Posterior cingulate gyrus (tissue), 11 donors: ENCODE measurements at places on chromosomes 2 and 18.

DNA sequence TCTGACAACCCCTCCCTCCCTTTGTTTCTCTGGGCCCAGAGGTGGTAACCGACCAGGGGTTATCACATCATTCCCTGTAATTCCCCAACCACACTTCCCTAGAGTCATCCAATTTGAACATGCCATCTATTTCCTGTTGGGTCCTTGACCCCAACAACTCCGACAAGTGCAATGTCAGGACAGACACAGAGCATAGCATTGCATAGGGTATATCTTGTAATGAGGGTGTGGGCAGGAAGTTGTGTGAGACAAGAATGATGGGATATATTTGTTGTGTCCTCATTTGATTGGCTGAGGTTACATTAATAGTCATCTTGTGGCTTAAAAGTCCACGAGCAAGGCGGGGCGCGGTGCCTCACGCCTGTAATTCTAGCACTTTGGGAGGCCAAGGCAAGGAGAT is 33.4 kb upstream of the CNOT11 start:
- no peak for DNase-seq

DNA sequence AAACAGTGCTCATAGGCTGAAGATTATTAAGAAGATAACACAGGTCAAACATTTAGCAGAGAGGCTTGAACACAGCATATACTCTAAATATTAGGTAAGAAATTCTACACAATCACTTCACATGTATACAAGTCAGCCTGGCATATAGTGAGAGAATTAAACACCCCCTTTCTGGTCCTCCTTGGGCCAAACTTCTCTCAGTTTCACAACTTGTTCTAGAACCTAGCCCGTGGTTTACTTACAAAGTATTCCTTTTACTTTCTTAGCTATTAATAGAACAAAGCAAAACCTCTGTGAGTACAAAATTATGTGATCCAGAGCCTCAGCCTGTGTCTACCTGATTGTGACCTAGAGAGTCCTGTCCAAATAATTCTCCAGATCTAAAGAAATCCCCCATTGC is 562.8 kb downstream of the TNS1 start:
- DNase-seq = no peak

DNA sequence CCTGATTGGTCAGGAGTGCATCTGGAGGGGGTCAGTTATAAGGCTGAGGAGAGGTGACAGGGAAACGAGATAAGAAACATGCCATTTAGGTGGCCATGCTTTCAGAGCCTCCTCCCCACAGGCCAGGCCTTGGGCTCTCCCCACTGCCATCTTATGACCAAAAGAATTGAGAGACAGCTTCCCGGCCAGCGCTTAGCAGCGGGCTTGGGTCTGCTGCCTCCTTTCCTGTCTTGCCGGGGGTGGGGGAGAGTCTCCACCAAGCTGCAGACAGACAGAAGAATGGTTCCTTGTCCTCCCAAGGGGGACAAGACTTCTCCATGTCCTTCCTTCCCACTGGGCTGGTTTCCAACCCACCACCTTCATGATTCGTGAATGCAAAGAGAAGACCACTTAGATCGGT is 171.3 kb downstream of the SMAD7 start:
- DNase-seq = peak; percentile 48

DNA sequence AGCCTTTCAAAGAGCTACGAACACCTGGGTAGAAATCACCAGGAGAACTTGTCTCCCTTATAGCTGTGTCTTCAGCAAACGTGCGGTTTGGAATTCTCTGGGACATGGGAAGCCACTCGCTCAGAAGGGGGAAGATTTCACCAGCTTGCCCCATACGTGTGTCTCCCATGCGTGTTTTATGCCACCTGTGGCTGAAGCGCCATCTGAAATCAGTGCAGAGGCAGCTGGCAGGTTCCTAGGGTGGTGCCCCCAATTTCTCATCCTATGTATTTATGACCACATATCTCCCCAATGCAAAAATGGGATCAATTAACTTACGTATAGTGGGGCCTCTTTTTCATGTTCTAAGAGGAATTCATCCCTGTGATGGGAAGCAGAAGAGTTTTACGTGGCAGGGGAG is 81.6 kb downstream of the TPO start:
- no peak for DNase-seq

DNA sequence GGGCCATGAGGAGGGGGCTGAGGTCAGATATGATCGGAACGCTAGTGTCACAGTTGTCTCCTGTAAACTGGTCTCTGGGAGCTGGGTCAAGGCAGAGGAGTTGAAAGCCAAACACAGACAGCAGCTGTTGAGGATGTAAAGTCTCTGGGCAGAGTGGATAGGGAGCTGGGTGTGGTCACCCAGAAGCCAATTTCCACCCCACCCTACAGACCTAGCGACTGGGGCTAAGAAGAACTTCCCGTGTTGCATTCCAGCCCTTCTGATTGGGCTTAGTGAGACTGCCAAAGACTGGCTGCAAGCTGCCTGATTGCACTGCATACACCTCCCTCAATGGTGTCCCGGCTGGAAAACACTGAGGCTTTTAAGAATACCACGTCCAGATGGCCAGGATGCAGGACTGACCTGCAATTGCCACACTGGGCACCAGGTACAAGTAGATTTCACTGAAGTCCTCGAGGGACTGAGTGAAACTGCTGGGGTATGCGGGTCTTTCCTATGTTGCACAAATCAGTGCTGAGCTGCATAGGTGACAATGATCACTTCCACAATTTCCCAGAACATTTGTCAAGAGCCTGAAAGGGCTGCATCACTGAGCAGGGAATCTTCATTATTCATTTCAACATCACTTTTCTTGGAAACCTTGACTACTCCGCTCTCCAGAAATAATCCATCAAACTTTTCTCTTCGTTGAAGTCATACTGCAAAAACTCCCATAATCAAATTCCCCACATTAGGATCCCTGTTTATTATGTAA is 43.1 kb upstream of the EML4 start:
- DNase-seq = no peak

DNA sequence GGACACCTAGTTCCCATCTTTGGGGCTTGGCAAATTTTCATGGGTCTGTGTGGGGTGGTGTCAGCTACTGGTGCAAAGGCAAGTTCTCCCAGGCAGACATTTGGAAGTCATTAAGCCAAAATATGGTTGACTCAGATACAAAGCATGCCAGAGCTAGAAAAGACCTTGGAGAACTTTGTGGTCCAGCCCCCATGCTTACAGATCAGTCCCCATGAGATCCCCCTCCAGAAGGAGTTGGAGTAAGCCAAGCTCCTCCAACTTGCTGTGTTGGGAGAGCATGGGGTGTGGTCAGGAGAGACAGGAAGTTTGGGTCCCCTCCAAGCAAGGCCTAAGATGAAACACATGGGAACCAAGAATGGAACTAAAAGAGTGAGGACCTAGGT is 224.5 kb downstream of the CYP26B1 start:
- no peak for DNase-seq

DNA sequence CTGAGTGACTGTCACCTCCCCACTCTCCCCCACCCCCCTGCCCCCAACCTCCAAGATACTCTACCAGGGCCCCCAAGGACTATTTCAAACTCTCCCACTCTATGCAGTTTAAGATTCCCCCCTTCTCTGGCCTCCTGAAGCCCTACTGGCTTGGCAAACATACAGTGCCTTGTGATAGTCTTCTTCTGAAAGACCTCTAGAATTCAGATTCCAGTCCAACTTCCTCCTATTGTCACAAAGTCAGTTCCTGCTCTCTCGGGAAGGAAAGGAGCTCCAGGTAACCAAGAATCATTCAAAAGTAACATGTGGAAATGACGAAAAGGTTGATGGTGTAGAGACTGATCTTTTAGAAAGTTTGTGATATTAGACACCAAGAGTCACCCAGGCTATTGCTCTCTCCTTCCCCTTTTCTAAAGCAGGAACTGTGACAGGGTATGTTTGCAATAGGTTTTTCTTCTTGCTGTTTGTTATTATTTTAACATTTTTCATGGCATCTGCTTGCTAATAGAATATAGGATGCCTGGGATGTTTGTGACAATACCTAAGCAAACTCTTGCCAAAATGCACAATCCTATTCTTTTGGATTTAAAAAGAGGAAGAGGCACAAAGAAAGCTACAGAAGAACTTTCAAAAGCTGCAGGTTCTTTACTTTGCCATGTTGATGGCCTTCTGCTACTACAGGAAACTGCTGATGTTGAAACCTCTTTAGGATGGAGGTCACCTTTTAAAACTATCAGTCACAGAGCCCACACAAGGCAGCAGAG is 93.5 kb upstream of the MGAT4A start:
- DNase-seq = no peak

GRCh38 chr2:6937157-6937556 is 19.9 kb downstream of the RNF144A start:
- no peak for DNase-seq

DNA sequence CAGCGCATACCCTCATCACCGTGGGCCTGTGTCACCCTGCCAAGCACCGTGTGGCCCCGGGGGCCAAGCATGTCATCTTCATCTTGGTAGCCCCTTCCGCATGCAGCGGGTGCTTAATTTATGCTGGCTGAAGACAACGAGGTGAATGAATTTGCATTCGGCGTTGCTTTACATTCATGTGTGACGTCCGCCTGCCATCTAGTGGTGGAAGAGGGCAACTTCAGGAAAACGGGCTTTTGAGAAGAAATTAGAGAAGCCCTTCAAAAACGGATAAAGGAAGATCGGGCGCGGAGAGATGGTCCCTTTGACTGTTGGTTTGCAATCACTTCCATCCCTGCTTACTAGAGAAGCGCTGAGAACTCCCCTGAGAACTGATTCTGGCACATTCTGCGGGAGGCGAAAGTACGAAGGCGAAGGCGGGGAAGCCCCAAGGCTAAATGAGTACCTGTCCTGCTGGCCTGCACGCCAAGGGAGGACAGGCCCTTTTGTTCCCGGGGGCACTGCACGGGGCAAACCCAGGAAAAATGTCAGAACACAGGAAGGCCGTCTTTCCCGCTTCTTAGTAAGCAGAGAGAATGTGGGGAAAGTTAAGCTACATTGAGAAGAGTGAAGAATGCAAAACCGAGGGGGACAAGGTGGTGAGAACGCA is 145.9 kb downstream of the ZNF516 start:
- peak; percentile 61 for DNase-seq

DNA sequence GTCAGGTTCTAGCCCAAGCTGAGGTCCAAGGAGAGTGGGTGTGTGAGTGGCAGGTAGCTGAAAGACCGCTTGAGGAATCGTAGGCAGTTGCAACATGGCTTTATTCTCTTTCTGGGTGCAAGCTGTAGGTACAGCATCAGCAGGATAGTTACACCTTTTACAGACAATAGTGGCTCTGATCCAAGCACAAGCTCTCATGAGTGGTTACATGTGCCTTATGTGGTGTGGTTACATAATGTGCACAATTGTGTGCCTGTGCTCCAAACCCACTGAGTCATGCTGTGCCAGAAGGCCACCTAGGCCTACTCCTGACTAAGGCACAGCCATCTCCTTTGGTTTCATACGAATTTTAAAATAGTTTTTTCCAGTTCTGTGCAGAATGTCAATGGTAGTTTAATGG is 227.6 kb downstream of the SATB2 start:
- no peak for DNase-seq
